ENCODE measurements at places on chromosomes 4 and X. TPM values are rescaled to one million over a fixed set of nuclear protein-coding genes. Genes with fewer than 3 reads are reported as not detected.

FAM9A gene
- not detected for total RNA-seq

DNA sequence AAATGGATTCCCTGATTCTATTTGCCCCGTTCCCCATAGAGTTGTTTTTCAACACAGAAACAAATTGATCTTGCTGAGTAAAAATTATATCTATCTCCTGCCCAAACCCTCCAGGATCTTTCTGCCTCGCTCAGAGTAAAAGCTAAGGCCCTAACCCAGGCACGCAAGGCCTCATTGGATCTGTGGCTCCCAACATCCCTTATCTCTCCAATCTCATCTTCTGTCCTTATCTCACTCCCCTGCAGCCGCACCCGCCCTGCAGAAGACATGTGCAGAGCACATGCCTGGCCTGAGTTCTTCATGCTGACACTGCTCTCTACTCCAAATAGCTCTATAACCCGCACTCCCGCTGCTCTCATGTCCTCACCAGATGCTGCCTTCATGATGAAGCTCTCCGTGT is 543.8 kb upstream of the ZFP42 start:
- no peak for DNase-seq

GRCh38 chrX:110614596-110614995 is 181.0 kb downstream of the CHRDL1 start:
- DNase-seq, result no peak

- no peak for DNase-seq
Measured at GRCh38 chrX:16826207-16826606, 39.9 kb downstream of the TXLNG start.

DNA sequence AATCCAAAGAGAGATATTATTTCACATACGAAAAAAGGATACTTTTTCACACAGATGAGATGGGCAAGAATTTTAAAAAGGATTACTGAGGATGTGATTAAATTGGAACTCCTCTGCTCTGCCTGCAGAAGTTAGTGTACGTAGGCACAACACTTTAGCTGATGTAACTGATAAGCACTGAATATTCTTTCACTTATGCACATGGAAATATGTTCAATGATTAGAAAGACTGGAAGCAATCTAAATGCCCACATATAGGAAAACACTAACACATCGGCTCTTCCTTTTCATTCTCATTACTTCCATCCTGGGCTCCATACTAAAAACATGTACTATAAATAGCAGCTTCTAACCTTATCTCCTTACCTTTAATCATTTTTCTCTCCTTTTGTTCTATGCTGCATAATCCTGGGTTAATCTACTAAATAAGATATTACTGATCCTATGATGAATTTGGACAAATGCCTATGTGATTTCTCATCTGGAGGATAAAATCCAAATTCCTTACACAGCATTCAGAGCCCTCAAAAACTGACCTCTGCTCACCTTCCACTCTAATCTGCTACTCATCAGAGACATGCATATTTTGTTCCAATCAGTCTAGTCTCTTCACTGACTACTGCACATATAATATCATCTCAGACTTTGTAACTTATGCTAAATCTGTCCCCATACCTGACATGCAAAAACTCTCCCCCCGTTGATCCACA is 197.8 kb downstream of the PDGFC start:
- no peak for DNase-seq

DNA sequence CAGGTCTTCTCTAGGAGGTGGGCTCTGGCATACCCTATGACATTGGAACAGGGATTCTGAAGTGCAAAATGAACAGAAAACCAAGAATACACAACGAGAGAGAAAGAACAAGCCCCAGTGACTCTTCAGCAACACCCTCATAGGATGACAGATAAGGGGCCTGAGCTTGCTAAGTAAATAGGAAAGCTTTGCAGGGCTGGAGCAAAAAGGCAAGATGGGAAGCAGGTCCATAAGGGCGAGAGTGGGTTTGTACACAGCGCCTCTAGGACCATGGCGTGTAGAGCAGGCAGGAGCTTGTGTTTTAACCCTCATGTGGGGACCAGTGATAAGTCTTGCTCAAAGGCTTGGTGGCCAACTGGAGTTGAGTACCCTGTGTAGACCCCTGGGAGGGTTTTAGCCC is 45.8 kb downstream of the NELFA start:
- no peak for DNase-seq

GRCh38 chr4:4714331-4714730 is 145.1 kb upstream of the MSX1 start:
- DNase-seq, result no peak

GRCh38 chrX:150506486-150506885 is 61.9 kb upstream of the MTM1 start:
- DNase-seq, result no peak

EPHA5 gene
- total RNA-seq, result 0.11 TPM

GRCh38 chr4:56651056-56651350 is 30.1 kb downstream of the HOPX start:
- no peak for DNase-seq

IQCM gene
- not detected for total RNA-seq

DNA sequence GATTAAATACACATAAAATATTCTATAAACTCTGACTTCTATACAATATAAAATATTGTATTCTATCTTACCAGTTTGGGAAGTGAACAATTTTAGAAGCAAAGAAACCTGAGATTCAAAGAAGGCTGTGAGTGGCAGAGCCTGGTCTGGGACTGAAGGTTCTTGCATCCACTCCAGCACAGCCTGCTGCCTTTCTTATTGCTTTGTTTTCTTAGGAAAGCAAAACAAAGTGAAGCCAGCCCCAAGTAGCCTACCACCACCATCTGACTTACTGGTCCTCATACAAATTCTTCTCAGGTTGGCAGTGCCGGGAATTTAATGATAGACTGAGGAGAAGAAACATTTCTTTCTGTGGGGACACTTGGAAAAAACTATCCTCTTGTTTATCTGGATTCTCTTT is 129.7 kb upstream of the SMAD1 start:
- no peak for DNase-seq

- peak; percentile 15 for DNase-seq
Measured at GRCh38 chrX:117985241-117985640, 131.4 kb downstream of the KLHL13 start.

Data from Right ventricle myocardium inferior (tissue), 1 donor.